B cell (primary cell): ENCODE measurements at places on chromosomes 5 and 9. TPM values are rescaled to one million over a fixed set of nuclear protein-coding genes. Genes with fewer than 3 reads are reported as not detected.
A peak's percentile ranks its signal among the peaks of the same experiment; 100 is the strongest.

- DNase-seq, result peak; percentile 66
Measured at GRCh38 chr5:158421319-158421718, 562.4 kb upstream of the CLINT1 start.

- peak; percentile 73 for DNase-seq
Measured at GRCh38 chr9:98107926-98108325, 11.1 kb downstream of the TRIM14 start.

GRCh38 chr5:123107343-123108244 lies 18.6 kb downstream of the PRDM6 start:
- DNase-seq, result no peak

- no peak for DNase-seq
Measured at GRCh38 chr5:94793816-94794198, 175.3 kb downstream of the SLF1 start.

GRCh38 chr5:149580808-149581191 lies 498 bp upstream of the ARHGEF37 start:
- DNase-seq, result no peak

DNA sequence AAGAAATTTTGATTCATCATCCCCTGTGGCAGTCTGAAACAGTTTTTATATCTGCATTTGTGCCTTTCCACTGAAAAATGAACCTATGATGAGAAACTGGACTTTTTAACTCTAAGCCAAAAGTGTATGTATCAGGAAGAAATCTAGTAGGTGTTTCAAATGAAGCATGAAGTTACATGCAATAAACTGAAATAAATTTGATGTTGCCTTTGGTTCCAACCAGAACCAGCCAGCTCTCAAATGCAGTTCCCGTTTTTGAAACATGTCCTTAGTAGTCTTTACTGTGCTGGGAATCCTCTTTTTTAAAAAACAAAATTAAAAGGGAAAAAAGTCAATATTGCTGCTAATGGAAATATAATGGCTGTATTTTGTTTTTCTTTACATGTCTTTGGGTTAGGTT lies 43.9 kb downstream of the HACD4 start:
- no peak for DNase-seq

- DNase-seq, result no peak
Measured at GRCh38 chr5:33905381-33905780, 13.6 kb upstream of the ADAMTS12 start.

DNA sequence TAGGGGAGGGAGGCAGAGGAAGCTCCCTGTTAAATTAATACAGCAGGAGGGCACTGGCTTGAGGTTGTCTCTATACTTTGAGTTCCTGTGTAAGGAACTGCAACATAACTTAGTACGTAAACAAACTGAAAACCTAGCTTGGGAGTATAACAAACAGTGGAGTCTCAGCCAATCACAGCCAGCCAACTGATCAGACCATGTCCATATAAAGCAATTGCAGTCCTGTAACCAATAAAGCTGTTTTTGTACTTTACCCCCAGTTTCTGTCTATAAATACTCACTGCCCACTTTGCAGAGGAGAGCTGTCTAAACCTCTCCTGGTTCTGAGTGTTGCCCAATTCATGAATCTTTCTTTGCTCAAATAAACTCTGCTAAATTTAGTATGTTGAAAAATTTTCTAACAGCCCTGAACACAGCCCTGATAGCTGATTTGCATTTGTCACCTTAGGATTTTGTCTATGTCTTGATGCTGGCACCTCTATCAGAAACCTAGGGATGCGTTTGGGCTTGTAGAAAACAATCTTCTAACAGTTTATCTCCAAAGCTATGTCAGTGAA lies 39.9 kb downstream of the GDNF start:
- no peak for DNase-seq

DNA sequence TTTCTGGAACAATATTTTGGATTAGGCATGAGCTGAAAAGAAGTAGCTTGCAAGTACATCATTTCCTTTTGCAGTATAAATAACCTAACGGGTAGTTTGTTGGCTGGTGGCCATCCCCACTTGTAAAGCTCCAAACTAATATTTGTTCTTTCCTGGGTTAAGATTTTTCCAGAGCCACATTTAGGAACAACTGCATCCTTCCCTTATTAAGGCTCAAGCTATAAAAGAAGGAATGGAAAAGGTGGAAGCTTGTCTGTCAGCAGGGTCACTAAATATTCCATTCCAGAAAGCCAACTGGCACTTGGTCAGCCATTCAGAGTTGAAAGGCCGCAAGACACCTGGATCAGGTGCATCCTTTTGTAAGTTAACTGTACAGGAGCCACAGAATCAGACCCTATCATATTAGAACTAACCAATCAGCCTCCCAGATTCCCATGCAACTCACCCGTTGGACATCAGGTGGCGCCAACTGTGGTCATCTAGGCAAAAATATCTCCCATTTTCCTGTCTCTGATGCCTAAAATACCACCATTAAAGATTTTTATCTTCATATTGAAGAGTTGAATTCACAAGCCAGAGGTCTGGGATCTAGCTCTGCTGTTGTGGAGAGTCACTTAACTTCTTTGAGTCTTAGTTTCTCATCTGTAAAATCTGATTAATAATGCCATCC lies 82.9 kb downstream of the PTCD2 start:
- no peak for DNase-seq

DNA sequence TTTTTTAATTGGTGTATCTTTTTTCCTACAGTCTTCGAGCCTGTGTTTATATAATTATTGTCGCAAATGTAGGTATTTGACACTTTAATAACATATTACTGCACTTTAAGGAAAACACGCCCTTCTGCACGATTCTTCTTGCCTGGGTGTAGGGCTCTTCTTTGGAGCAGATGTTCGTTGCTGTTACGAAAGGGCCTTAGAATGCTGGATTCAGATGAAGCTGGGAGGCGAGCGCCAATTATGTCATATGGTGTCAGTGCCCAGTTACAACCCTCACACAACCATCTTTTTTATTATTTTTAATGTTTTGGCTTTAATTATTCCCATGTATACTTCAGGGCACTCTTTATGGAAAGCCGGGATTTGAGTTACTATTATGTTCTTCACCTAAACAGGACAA lies 553.0 kb downstream of the EBF1 start:
- no peak for DNase-seq

DNA sequence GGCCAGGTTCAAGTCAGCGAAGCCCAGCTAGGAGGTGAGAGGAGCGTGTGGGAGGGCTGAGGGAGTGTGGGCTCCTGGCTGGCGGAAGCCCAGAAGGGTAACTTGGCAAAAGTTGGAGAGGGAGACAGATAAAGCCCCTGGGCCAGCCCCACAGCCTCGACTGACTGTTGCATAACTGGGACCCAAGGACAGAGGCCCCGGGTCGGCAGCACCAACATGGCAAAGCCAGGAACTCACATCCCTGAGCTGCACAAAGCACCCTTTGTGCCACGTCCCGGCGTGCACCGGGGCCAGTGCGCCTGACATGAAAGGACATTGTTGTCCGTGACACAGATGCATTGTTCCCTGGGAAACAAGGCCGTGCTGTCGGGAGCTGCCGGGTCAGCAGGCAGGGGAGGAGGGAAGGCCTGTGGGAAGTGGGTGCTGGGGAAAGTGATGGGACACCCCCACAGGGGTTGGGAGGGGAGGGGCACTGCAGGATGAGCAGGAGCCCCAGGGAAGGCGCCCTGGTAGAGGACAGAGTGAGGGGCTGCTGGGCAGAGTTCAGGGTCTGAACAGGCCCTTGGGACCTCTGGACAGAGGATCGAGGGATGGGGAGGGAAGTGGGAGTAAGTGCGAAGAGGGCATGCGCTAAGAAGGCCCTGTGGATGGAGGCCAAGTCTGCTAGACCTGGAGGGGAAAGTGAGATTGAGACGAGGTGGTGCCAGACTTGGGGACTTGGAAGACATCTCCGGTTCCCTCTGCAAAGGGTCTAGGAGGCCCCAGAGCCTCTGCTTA lies 13.0 kb upstream of the DPM2 start:
- DNase-seq, result no peak

DNA sequence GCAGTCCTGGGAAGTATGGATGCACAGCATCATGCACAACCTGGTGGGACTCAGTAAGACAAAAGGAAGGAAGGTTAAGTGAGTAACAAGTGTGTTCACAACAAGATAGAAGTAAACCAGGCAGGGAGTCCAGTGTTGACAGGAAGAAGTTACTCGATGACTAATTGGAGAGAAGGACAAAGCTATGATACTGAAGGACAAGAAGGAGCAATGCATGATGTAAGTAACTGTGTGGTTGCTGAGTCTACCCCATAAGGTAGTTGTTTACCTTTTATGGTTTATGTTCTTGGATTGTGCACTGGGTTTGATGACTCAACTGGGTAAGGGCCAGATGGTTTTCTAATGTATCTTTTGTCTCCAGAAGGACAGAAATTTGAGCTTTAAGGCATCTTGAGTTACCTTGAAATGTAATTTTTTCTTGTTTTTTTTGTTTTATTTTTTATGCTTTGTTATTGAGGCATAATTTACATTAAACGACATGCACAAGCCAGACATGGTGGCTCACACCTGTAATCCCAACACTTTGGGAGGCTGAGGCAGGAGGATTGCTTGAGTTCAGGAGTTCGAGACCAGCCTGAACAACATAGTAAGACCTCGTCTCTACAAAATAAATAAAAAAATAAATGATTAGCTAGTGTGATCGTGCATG lies 89.2 kb upstream of the CAST start:
- DNase-seq, result no peak

DNA sequence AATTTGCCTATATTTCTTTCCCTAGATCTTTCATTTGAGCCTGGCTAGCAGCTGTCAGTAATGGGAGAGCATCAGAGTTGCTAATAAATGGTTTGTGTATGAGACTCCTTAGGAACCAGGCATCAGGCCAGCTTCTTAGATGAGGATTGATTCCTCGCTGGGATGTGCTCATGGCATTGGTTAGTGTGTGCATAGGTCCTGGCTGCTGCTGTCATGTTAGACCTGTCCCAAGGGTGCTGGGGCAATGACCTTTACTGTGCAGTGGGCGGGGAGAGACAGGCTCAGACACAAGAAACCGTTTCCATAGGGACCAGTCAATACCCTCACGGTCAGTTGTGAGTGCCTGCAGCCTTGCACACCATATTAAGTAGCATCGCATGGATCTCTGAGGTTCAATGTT lies 112.3 kb upstream of the NR3C1 start:
- DNase-seq, result no peak

DNA sequence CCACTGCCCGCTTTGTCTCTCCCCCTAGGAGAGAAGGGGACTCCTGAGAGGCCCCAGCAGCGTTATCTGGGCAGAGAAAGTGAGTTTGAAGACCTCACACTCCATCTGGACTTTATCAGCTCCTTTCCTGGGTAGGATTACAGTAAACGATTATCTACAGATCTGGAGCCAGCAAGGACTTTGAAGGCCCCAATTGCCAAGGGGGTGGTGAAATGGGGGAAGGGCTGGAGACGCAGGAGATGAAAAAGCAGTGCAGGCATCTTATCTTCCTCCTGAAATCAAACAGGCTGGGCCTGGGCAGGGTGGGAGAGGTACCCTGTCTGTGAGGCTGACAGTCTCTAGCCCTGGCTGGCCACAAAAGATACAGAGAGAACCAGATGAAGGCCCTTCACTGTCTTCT lies 105.8 kb upstream of the MSX2 start:
- no peak for DNase-seq

DNA sequence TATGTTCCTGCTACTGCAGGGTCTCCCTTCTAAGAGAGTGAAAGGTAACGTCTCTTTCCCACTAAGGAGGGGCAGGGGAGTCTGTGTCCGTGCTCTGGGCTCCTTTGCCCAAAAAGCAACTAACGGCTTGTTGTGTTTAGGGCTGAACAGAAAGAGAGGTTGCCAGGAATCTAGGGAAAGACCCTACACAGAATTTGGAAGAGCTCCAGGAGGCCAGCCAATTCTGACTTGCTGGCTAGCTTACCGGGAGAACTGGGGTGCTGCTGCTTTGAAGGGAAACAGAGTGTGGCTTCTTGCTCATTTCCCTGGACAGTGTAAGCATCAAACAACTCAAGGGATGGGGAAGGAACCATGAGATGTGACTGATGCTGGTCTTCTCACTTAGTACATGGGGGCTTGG lies 176.1 kb downstream of the GADD45G start:
- no peak for DNase-seq

DNA sequence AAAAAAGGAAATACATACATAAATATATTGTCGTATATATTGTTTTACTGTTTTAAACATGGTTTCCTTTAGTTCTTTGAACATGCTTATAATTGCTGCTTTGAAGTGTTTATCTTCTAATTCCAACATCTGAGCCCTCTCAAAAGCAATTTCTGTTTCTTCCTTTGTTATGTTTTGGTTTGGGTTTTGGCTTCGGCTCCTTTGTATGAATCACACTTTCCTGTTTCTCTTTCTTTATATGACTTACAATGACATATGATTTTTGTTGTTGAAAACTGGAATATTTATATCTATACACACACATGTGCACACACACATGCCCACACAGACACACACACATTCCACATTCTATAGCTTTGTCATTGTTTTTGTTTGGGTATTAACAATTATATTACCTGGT lies 1206.7 kb downstream of the CDH12 start:
- DNase-seq, result no peak

DNA sequence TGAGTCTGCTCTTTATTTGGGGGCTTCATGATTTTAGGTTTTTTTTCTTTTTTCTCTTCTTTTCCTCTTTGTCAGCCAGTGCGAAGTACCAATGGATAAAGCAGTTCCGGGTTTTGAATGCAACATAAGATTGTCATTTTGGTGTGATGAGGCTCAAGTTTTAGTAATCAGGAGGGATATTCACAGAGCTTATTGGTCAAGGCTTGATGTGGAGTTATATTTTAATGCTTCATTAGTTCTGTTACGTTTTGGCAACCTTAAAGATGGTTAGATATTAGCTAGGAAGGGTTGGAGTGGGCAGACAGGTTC lies 1.4 kb downstream of the PIK3R1 start:
- DNase-seq, result no peak

- no peak for DNase-seq
Measured at GRCh38 chr5:144812763-144813162, 642.1 kb downstream of the KCTD16 start.

- DNase-seq, result no peak
Measured at GRCh38 chr5:99765011-99765410, 770.2 kb upstream of the FAM174A start.

GRCh38 chr9:134403682-134404301 lies 77.5 kb downstream of the RXRA start:
- peak; percentile 67 for DNase-seq

DNA sequence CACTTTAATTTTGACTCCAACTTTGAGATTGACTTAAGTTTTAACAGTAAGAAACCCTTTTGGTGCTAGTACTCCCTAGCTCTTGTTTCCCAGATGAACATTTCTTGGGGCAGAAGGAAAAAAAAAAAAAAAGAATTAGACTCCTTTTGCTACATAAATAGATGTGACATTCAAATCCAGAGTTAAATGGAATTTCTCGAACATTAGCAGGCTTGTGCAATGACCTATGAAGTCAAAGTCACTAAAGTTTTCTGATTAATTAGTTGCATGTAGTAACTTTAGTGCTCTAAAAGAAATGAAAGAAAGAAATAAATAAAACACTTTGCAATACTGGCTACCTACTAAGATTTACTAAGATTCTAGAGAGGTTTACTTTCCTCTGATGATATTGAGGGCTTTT lies 106.8 kb downstream of the TMEM174 start:
- DNase-seq, result no peak

Gene TUSC1
- 0.29 and 0.34 TPM in 2 replicates for total RNA-seq

Gene SOWAHA
- total RNA-seq, result not detected in 2 replicates

Gene SPINK9
- total RNA-seq, result not detected in 2 replicates

Gene CKMT2
- not detected in 2 replicates for total RNA-seq

Gene PLCXD3
- total RNA-seq, result not detected in 2 replicates

Gene TNC
- total RNA-seq, result not detected in 2 replicates

Gene ACTBL2
- not detected in 2 replicates for total RNA-seq

Gene IFNA13
- not detected in 2 replicates for total RNA-seq

Gene GOLM1
- 0.46 and 0.54 TPM in 2 replicates for total RNA-seq

Gene SIT1
- 38.5 and 39.5 TPM in 2 replicates for total RNA-seq

Gene ZDHHC11B
- total RNA-seq, result 0.10 and 0.52 TPM in 2 replicates

Gene LPAR1
- total RNA-seq, result not detected in 2 replicates

Gene SQSTM1
- 400 and 451 TPM in 2 replicates for total RNA-seq

Gene OMD
- not detected in 2 replicates for total RNA-seq

Gene ABCA1
- 22.8 and 24.0 TPM in 2 replicates for total RNA-seq

Gene ANKRD18A
- total RNA-seq, result not detected in 2 replicates

Gene PCDHB12
- not detected in 2 replicates for total RNA-seq
